T-helper 17 cell (primary cell): ENCODE measurements at places on chromosomes 16 and 17.

DNA sequence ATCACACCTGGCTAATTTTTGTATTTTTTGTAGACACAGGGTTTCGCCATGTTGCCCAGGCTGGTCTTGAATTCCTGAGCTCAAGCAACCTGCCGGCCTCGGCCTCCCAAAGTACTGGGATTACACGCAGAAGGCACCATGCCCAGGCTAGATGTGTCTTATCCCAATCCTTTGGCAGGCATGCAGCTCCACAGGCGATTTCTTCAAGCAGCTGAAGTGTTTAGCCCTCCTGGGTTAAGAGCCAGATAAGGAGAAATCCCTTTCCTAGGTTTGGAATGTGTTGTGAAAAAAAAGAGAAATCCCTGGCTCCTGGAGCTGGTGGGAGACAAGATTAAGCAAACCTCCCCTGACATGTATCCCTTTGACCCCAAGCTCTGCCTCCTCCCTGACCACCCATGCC is 2.1 kb upstream of the NHERF1 start:
- DNase-seq, result no peak

DNA sequence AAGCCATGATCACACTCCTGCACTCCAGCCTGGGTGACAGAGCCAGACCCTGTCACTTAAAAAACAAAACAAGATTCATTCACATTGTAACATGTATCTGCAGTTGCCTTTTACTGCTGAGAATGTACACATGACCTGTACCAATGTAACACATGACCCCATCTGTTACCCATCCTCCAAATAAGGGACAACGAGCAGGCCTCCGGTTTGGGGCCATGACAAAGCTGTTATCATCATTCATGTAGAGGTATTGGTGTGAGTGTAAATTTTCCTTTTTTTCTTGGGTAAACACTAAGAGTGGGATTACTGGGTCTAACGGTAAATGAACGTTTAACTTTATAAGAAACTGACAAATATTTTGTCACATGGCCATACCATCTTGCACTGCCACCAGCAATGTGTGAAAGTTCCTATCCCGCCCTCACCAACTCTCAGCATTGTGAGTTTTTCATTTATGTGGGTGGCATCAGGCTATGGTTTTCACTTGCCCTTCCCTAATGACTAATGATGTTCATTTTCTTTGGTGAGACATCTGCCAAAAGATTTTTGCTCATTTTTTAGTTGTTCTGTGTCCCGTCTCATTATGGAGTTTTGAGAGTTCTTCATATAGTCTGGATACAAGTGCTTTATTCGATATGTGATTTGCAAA is 145.5 kb downstream of the C16orf78 start:
- DNase-seq, result no peak

DNA sequence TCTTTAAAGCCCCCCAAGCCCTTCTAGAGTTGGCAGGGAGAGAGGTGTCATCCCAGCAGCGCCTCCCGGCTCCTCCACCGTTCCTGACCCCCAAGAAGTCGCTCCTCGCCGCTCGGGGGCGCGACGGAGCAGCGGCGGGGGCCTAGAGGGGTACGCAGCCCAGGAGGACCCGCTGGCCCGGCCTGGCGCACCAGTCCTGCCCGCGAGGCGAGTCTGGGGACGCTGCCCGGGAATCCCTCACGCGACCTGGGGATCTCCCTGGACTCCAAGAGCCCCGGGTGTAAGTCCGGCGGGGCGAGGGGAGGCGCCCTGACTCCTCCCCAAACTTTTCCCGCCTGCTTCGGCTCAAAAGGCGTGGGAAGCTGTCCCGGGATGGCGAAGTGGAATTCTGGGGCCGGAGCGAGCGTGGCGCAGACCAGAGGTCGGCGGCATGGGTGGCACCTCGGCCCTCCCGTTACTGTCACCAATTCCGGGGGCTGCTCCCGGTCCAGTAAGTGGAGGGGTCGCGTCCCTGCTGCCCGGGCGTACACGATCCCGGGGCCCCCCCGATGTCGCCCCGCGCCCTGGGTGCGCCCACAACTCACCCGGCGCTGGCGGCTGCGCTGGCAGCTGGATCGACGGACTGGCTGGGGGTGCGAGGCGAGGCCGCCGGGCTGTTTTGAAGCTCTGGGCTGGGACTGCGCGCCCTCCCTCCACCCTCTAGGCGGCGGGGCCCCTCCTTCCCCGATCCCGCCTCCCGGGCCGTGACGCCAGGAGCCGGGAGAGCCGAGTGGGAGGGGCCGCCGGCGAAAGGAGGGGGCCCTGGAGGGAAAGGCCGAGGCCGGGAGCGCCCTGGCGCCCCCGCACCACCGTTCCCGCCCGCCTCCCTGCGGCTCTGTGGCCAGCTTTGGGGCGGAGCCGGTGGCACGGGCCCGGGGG is at the start of gene EMP2:
Gene EMP2, minus strand, starts transcription at position 634 of the 918 bp plus-strand sequence. CDS start 32,981 bp downstream, outside the sequence.
- no peak for DNase-seq

GRCh38 chr17:59355030-59355701 is 23.7 kb downstream of the YPEL2 start:
- DNase-seq, result no peak

- DNase-seq, result no peak
Measured at GRCh38 chr17:41396340-41396739, 1.1 kb downstream of the KRT31 start.

DNA sequence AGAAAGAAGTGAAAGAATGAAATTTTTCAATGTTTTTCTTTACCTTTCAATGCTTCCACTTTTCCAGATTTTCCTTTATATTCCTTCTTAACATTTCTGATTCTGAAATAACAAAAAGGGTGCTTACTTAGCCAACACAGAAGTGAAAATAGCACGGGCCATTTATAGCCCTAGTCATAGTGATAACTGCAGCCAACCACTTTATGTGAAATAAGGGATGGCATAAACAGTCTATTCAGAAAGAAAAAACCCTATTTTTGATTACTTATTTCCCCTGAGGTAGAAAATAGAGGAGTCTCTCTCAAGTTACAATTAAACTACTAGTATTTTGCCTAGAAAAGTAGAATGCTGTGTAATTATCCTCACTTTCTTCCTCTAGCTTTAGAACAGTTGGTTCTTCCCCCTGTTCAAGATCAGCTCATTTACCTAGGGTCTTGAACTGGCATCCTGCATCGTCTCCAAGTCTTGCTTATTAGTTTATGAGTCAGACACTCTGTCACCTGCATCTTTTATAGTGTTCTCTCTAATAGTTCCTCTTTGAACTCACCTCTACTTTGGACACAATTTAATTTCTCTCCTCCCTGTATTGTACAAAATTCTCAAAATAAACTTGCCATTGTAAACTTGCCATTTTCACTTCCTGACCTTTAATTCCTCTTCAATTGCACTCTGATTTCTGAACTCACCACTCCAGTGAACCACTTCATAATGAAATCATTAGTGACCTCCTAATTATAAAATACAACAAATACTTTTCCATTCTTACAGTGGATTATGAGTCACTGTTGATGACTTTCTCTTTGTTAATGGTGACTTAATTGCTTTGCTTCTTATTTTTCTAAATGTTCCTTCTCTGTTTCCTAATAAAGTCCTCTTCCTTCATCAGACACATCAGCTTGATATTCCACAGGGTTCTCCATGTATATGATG is 23.6 kb downstream of the ABCA6 start:
- DNase-seq, result no peak

DNA sequence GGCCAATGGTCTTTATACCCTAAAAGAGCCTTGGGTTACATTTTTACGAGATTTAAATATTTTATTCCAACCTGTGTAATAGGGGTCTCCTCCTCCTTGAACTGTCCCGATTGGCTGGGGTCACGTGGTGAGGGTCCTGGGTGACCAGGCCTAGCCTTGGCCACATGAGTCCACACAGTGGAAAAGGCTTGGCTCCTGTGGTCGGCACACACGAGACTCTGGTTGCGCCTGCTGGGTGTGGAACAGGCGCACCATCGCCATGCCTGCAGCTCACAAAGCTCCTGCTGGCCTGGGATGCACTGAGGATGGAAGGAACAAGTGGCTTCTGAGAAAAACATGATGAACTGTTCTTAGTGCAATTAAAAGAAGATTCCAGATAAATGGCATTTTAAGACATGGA is 103.9 kb upstream of the ZNF750 start:
- no peak for DNase-seq

- DNase-seq, result no peak
Measured at GRCh38 chr17:58047376-58048150, 35.7 kb upstream of the DYNLL2 start.
